Occipital lobe (tissue), 3 donors: ENCODE measurements at places on chromosomes 5 and 9.

GRCh38 chr9:83533296-83533695 lies 4.9 kb downstream of the FRMD3 start:
- no peak for DNase-seq

GRCh38 chr9:112764344-112764743 lies 13.8 kb downstream of the SNX30 start:
- DNase-seq = no peak

GRCh38 chr9:69176471-69177171 lies 2.5 kb downstream of the TJP2 start:
- DNase-seq = no peak

DNA sequence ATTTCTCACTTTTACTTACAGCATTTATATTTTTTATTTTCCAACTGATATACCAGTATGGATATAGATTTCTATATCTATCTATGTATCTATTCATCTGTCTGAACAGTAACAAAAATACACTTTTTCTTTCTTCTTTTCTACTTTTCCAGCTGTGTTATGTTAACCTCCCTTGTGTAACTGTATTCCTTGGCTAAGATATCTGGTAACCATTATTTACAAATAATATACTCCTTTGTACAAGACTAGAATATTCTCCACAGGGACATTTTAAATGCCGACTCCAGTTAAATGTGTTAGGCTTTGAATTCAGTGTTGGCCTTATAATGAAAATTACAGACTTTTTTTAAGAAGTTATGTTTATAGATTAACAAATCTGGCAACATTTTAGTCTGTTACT lies 168.7 kb downstream of the XRCC4 start:
- DNase-seq = no peak

GRCh38 chr9:15417626-15418025 lies 5.0 kb upstream of the SNAPC3 start:
- no peak for DNase-seq

DNA sequence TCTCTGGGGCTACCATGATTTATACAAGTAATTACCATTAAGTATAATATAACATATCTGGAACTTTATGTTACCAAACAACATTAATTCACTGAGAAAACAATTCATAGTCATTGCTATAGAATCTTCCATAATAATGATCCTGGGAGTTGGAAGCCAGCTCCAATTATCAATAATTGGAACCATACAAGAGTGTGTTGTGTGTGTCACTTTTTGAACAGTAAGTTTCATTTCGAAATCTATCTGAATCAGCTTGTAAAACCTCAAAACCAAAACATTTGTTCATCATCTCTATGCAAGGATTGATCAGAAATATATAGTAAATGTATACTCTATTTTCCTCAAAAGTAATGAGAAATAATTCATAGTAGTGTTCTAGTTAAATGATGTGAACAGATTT lies 348.1 kb downstream of the ARL15 start:
- no peak for DNase-seq

- no peak for DNase-seq
Observed at GRCh38 chr5:30781643-30782042, 411.8 kb upstream of the CDH6 start.

DNA sequence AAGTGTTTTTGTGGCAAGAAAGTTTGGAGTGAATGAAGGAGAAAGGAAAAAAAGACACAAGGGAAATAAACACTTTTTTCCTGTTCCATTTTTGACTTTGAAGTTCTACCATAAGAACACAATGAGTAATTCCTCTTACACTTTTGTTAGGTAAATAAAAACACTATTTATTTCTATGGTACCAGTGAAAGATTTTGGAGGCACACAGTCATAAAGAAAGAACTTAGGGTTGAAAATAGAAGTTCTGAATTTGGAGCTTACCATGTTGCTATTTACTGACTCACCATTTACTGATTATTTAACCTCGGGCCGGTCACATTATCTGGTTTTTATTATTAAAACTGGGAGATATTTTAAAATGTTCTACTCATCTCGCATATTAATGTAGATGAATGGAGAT lies 367.8 kb downstream of the TLE1 start:
- no peak for DNase-seq

- DNase-seq = no peak
Observed at GRCh38 chr5:54672871-54673270, 155.3 kb downstream of the SNX18 start.

DNA sequence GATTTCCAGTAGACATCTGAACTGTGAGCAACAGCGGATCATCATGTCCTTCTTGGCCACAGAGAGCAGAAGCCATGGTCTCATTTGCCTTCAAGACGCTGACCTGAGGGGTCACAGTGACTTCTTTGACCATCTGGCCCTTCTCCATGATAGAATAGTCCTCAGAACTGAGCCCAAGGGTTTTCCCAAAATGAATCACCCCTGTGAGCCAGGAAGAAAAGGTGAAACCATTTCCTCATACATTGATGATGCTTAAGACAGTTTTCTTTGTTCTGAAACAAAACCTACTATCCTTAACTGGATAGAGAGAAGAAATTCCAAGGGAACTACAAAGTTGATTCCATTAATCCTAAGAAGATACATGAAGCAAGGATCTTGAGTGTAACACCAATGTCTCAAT lies 503.9 kb downstream of the CTNND2 start:
- no peak for DNase-seq

- no peak for DNase-seq
Observed at GRCh38 chr9:107294756-107295155, 11.7 kb downstream of the RAD23B start.

GRCh38 chr5:179991106-179991505 lies 80.5 kb downstream of the RNF130 start:
- DNase-seq = no peak

GRCh38 chr9:34675048-34675714 lies 12.7 kb upstream of the CCL27 start:
- DNase-seq = no peak

DNA sequence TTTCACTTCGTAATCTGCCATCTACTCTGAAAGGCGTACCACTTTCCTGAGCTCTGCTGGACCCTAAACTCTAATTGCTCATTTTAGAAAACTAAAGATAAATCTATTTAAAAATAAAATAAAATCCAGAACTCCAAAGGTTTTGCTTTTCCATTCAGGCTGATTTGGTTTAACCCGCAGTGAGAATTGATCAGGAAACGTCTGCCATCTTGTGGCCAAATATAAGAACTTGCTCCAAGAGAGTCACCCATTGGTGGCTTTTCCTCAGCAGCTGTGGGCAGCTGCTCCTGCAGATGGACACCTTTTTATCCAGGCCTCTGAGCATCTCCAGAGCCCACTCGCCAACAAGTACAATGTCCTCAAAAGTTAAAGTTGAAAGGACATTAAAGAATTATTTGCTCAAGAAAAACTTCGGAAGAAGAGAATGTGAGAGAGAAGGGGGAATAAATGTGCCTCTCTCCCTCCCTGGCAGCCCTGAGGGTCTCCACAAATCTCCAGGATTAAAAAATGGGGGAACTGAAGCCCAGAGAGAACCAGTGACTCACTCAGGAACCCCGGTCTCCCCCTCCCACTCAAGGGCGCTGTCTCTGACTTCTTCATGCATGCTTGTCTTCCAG lies 4.1 kb downstream of the SAXO1 start:
- no peak for DNase-seq

- no peak for DNase-seq
Observed at GRCh38 chr9:136086951-136087740, 7.9 kb downstream of the NACC2 start.

- no peak for DNase-seq
Observed at GRCh38 chr9:71364186-71364955, 242.9 kb upstream of the TRPM3 start.

DNA sequence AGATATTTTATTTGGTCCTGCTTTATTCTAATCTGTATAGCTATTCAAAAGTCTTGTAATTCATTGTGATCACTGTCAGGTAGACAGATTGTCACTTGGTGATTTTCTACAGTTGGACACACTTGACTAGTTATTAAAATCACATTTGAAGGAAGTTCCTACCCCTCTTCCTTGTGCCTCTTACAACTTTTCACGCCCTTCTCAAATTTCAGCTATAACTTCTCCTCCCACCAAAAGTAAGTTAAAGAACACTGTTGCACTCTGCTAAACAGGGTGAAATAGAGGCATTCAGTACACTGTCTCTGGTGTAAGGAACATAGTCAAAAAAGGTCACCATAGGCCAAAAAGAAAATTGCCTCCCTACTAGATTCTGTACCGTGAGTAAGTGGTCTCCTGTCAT lies 142.1 kb upstream of the POU5F2 start:
- DNase-seq = no peak

DNA sequence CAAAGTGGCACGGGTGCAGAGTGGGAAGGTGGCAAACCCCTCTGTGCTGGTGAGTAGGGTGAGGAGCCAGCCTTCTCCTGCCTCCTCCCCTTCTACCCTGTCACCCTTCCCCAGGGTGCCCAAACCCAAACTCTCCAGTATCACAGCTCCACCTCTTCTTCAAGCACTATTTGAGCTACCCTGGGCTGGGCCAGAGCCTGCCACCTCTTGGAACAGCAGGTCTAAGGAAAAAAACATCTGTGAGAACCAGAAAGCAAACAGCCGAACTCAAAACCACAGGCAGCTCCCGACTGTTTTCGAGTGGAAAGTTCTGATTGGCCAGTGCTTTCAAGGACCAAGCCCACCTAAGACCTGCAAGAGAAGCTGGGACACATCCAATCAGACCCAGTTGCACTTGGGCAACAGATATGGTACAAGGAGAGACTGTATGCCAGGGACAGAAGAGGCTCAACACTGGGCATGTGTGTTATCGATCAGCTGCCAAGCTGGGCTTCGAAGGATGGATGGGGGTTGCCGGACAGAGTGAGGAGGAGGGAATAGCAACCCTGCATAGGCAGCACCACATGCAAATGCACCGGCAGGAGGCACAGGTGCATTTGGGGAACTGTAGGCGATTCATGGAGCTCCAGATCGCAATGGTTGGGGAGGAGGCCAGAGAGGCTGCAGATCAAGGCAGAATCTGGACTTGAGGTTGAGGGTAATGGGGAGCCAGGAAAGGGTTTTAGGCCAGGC lies 19.7 kb downstream of the ACSL6 start:
- DNase-seq = no peak

GRCh38 chr5:35773967-35774366 lies 82.7 kb upstream of the IL7R start:
- DNase-seq = no peak

GRCh38 chr5:68180121-68181038 lies 35.2 kb upstream of the PIK3R1 start:
- DNase-seq = no peak

DNA sequence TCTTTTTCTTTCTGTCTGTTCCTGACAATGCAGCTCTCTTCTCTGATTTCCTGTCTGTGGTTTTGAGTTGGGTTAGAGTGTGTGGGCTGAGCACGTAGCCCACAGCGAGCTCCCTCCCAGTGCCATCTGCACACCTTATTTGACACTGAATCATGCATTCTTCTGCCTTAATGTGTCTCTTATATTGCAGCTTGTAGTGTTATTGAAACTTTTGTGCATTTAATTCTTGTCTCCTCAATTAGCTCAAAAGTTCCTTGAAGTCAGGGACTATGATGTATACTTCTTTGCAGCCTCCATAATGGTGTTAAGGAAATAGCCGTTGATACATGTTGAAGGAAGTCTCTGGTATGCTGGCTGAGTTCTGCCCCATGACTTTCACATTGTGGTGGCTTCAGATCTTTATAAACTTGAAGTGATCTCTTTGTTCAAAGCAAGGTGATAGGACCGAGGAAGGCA lies 576.2 kb upstream of the CLINT1 start:
- no peak for DNase-seq

DNA sequence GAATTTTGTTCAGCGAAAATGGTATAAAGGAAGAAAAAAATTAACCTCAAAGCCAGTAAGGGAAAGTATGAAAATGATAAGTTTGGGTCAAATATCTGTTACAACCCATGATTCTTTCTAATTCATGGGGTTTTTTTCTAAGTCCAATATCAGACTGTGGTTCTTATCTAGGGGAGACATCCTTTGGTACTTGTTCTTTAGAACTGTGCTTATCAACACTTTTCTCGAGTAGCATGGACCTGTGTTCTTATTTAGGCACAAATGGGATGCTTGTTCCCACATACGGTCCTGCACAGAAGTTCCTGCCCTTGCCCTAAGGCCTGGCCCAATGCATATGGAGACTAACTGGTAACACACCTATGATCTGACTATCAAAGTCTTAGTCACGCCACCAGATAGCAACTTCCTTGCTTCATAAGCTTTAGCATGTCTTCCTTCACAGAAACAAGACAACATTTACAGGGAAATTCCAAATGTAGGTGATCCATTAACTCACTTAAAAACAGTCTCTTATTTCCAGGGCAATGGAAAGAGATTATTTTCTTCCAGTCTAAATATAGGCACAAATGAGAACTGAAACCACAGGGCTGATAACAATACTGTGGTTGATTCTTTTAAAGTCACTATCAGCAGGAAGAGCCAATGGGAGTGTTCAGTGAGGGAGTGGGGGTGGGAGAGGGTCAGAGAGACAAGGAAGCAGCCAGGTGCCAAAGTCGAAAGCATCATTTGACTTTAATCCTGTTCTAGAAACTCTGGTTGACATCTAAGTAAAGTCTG lies 268.8 kb upstream of the ANKRD55 start:
- DNase-seq = no peak

DNA sequence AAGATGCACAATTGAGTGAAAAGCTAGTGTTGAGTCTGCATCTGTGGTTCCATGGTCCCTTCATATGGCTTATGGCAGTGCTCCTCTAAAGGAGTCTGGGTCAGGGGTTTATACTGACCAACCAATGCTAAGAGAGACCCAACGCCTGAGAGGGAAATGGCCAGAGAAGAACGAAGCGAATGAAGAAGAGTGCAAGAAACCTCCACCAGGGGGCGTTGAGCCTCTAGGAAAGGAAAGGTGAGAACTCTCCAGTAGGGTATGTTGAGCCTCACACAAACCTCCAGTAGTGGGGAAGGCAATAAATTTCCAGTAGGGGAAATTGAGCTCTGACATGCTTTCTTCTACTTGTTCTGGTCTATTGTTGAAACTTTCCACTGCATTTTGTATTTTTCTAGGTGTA lies 470.6 kb downstream of the PRDM9 start:
- no peak for DNase-seq

- DNase-seq = no peak
Observed at GRCh38 chr9:105127863-105128220, 116.6 kb upstream of the SLC44A1 start.

GRCh38 chr5:163269624-163270023 lies 167.8 kb upstream of the CCNG1 start:
- no peak for DNase-seq
